A549 treated with CpdA at 1 μM for 4 hours (cell line): ENCODE measurements at places on chromosomes 6 and 20. TPM values are rescaled to one million over a fixed set of nuclear protein-coding genes. Genes with fewer than 3 reads are reported as not detected.

ACSS1 gene
- 7.8 to 11.9 TPM (median 11.7 TPM) in 5 replicates for total RNA-seq

PHACTR3 gene
- not detected in 5 replicates for total RNA-seq

GRM1 gene
- 0.02 to 0.08 TPM (median 0.03 TPM) in 3 of 5 replicates, not detected in the others for total RNA-seq

C6orf58 gene
- total RNA-seq = 0.14 to 0.21 TPM (median 0.21 TPM) in 3 of 5 replicates, not detected in the others

PPP1R3G gene
- total RNA-seq = 0.96 to 1.6 TPM (median 1.2 TPM) in 5 replicates

WFDC10A gene
- total RNA-seq = not detected in 5 replicates

CPXM1 gene
- not detected in 5 replicates for total RNA-seq
